ENCODE measurements at places on chromosomes 2 and 18. TPM values are rescaled to one million over a fixed set of nuclear protein-coding genes. Genes with fewer than 3 reads are reported as not detected.

Gene SRBD1
- total RNA-seq: 14.6 TPM

Gene IL18R1
- 3.0 TPM for total RNA-seq

Gene PELI1
- 51.8 TPM for total RNA-seq

DNA sequence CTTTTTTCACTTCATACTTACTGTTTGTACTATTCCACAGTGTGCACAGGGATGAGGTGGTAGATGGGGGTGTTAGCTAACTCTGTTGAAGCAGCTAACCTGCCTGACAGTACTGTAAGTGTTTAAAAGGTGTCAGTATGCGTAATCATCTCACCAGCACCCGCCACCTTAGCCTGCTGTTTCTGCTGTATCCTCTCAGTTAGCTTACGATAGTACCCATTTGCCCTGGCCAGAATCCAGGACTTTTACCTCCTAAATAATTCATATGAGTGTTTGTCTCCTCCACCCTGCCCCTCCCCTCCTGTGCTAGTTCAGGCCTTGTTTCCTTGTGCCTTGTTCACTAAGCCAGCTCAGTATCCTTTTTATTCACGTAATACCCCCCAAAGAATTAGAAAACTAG is 34.2 kb downstream of the TRAPPC12 start:
- no peak for DNase-seq

Gene DSG2
- 311 TPM for total RNA-seq

DNA sequence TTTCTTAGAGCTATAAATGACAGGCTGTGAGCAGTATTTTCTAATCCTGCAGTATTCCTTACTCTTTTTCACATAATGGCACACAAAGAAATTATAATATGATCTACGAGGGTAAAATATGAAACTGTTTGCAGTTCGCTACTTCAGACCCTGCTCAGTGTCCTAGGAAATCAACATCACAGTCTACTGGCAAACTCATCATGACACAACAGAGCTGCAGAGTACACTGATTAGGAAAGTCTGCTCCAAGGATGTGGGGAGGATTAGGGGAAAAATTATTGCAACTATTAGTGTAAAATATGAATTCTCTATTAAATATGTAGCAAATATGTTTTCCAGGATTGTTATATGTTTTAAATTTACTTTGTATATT is 149.2 kb upstream of the REG3G start:
- no peak for DNase-seq

- DNase-seq: no peak
These were observed 135.4 kb upstream of the SERPINE2 start for GRCh38 chr2:224174521-224174920.

Gene EIF2AK2
- 27.3 TPM for total RNA-seq
